ENCODE measurements at places on chromosomes 5 and 9.

- no peak for DNase-seq
Measured at GRCh38 chr9:121485623-121486022, 14.0 kb downstream of the GGTA1 start.

GRCh38 chr9:126673689-126674364 lies 60.1 kb downstream of the LMX1B start:
- DNase-seq = no peak

DNA sequence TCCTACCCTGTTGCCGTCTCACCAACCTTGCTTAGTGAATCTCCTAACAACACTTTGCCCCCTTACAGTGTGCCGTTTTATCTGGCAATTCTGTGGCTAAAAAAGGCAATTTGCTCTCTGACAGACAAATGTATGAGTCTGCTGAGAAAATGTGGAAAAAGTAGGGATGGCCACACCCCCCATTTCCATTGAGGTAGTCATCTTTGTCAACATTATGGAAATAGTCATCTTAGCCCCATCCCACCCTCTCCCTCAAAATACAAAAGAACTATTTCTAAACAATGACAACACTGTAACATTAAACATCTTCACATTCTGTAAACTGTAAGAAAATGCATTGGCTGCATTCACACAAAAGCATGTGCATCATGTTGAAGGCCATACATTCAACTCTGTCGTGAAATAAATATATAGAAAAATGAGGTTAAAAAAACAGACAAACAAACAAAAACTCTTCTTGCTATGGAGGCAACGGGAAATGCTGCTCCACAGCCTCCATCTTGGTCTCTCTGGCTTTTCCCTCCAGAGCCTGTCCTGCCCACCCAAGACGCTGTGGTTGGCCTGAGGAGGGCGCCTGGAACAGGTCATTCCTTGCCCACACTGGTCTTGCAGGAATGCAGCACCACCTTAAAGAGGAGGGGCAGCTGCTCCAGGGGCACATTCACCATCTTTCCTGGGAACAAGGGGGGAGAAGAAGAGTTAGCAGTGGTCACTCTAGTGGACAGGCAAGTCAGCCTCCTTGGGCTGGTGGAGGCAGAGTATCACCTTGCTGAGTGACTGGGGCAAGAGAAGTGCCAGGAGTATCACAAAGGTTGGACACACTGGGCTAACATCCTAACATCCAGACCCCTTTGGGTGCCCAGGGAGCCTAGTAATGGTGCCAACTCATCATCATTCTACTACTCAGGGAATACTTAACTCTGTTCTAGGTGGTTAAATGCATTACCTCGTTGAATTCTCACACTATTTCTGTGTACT lies 15.2 kb upstream of the NR5A1 start:
- DNase-seq = no peak

GRCh38 chr5:140223567-140223966 lies 48.6 kb downstream of the CYSTM1 start:
- no peak for DNase-seq

- DNase-seq = peak; percentile 58
Measured at GRCh38 chr5:76403766-76404222, 709 bp downstream of the IQGAP2 start.

DNA sequence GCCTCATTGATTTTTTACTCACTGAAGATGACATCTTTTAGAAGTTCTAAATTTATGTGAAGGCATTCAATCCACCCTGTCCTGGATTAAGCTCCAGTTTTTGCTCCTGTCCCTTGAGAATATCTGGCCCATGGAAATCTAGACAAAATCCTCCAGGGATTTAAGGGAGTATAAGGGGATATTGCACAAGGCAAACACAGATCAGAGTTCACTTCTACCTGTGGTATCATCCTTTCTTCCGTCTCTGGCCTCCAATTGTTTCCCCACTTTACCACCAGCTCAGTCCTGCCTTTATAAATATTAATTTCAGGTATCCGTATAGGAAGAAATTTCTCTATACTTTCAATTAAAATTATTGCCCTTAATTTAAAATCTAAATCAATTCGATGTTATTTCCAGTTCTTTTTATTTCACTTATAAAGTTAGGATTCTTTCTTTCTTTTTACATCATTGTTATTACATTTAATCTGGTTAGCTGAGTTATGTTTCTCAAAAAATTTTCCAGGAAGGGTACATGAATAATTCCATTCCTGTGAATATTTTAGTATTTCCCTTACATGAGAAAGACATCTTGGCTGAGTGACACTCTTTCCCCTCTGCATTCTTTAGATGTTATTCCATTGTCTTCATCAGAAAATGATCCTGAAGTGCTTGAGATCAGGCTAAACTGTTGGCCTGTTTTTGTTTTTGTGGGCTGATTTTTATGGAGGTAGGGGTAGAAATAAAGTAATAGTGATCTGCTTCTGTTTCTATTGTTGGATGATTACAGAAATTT lies 194.3 kb upstream of the MAP3K1 start:
- no peak for DNase-seq

- no peak for DNase-seq
Measured at GRCh38 chr9:115999498-115999897, 154.1 kb upstream of the PAPPA start.

- no peak for DNase-seq
Measured at GRCh38 chr5:138967791-138968448, 92.8 kb upstream of the LRRTM2 start.

- DNase-seq = no peak
Measured at GRCh38 chr5:173016598-173017046, 33.1 kb downstream of the ATP6V0E1 start.

DNA sequence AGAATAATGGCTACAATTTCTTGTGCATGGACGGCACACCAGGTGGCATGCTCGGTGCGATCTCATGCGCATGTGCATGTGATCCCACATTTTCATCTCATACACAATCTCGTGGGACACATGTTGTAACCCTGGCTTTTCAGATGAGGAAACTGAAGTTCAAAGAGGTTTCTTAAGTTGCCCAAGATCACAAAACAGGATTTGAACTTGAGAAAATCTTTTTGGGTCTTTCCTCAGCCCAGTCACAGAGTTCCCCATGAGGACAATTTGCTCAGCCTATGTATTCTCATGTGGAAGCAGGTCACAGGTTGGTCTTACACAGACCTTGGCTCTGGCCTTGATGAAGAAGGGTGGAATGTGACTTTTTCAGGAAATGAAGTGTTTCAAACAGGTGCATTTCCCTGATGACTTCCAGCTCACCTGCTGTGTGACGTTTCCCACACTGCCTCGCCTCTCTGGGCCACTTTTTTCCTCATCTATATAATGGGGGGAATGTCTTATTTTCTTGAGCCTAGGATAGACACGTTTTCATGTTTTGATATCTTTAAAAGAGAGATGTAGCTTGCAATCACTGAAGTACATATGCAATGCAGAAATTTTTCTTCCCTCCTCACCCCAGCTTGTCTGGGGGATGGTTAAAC lies 7.1 kb upstream of the ORM1 start:
- DNase-seq = no peak

DNA sequence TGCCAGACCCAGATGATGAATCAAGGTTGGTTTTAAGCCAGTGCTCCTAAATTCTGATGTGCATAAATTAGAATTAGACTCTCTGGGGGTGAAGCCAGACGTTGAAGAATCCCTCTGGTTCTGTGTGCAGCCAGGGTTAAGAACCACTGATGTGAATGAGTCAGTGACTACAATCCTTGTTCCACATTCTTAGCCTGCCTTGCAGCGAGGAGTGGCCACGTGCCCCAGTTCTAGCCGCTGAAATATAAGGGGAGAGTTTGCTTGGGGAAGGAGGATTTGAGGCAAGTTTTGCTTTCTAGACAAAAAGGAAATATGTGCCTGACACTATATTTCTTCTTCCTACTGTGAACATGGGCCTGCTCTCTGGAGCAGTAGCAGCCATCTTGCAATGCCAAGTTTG lies 34.2 kb upstream of the MSH3 start:
- DNase-seq = no peak

DNA sequence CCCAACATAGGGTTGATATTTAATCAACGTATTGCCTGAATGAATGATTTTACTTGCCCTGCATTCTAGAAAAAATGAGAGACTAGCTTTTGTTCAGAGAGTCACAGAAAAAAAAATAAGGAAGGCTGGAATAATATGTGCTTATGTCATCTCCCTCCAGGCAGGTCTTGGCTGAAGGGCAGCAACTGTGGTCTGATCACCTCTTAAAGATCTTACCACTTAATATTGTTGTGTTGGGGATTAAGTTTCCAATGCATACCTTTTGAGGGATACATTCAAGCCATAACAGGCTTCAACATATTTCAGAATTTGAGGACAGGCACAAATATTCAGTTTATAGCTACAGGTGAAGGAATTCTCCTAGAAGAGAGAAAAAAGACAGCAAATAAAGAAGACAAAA lies 157.3 kb upstream of the S1PR3 start:
- DNase-seq = no peak

- DNase-seq = no peak
Measured at GRCh38 chr5:173768267-173768806, 119.8 kb upstream of the CPEB4 start.

- DNase-seq = no peak
Measured at GRCh38 chr5:96530901-96531300, 97.9 kb upstream of the PCSK1 start.

GRCh38 chr5:34554641-34555040 lies 101.5 kb upstream of the RAI14 start:
- DNase-seq = no peak

GRCh38 chr9:89750117-89750791 lies 145.4 kb downstream of the GADD45G start:
- DNase-seq = no peak

GRCh38 chr9:132507670-132508469 lies 74.5 kb upstream of the BARHL1 start:
- peak; percentile 37 for DNase-seq

DNA sequence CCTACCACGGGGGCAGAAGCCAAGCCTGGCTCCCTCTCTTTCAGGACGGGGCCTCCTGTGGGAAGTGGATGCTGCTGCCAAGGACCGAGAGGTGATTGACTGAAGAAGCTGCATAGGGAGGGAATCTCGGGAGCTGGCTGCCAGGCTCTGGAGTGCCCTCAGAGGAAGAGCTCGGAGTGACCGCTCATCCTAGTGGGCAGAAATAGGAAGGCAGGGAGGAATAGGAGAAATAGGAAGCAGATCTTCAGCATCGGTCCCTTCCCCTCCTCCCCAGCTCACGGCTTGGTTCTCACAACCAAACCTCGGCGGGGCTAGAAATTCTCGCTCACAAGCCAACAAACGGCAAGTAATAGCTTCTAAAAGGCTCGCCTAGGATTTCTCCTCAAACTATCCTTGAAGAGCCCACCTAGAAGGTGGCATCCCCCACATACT lies 159.9 kb upstream of the RAI14 start:
- DNase-seq = no peak

DNA sequence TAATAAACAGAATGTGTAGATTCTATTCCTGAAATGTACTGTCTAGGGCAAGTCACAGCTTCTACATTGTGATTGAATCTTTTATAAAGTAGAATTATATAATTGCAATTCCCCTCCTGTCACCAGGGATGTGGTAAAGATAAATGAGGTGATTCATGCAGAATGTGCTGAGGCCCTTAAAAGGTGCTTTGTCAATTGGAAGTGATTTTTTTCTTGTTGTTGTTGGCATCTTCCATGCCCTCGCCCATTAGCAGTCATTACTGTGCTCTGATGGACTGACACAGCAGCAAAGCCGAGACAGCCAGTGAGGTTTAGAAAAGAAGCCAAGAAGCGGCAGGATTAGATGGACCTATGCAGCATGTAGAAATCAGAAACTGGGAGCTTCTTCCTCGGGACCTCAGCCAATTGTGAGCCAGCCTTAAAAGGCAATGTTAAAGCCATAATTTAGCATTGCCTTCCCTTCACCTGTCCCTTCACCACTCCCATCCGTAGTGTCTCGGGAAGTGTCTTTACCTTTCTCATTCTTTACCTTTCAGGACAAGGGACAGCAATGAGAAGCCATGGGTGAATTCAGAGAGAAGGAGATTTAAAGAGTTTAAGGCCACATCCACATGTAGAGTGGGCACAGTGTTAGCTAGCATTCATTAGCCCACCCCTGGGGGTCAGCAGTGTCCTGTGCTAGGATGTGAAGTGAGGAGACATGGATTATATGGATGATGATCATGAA lies 257.8 kb downstream of the PLK2 start:
- no peak for DNase-seq

- no peak for DNase-seq
Measured at GRCh38 chr5:147101659-147102369, 133.0 kb upstream of the STK32A start.

GRCh38 chr5:6556802-6557102 lies 76.1 kb downstream of the NSUN2 start:
- no peak for DNase-seq

DNA sequence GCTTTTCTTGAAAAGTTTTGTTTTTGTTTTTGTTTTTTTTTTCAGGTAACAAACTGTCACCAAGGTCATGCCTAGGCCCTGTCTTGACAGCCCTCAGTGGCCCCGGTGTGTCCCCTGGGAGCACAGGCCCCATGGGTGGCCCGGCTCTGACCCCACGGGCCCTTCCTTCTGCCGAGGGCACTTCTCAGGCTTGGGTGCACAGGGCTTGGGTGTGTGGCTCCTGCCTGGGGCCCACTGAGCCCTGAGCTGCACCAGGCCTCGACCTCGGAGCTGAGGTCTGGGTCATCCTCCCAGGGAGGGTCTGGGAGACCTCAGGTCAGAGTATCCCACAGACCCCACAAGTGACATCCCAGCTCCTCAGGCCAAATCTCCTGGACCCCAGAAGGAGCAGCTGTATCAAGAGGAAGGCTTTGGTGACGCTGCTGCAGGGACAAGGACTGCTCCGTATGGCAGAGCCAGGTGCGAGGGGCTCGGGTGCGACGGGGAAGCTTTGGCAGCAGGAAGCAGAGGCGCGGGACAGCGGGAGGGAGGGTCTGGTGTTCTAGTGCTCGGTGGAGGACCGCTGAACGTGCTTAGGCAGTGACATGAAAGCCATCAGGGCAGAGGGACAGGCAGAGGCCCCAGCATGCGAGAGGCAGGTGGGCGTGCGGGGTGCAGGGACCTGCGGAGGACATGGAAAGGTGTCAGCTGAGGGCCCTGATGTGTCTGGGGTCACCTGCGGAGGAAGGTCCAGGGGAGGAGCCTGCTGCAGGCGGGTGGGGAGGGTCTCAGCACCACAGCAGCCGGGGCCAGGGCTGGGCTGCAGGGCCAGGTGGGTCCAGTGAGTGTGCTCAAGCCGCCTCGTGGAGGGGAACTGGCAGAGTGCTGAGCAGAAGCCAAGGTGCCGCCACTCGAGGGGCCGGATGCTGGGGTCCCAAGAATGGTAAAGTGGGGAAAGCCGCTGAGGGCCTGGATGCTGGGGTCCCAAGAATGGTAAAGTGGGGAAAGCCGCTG lies 18.4 kb upstream of the SLC9A3 start:
- no peak for DNase-seq

DNA sequence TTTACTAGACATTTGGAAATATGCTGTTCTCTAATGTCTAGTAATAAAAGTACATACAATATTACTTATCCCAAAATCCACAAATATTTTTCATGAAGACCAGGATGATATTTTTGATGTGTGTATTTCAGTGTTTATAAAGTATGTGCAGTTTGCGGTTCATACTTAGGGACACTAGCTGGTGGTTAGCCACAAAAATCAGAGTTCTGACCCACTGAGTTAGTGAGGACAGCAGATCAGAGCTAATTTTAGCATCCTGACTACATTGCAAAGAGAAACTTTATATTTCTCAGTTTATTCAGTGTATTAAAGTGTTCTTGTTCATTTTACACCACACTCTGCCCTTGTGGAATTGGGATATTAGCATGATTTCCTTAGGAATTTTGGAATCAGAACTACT lies 655.3 kb downstream of the HTR1A start:
- DNase-seq = no peak
